ENCODE measurements at places on chromosomes 12 and 14.

DNA sequence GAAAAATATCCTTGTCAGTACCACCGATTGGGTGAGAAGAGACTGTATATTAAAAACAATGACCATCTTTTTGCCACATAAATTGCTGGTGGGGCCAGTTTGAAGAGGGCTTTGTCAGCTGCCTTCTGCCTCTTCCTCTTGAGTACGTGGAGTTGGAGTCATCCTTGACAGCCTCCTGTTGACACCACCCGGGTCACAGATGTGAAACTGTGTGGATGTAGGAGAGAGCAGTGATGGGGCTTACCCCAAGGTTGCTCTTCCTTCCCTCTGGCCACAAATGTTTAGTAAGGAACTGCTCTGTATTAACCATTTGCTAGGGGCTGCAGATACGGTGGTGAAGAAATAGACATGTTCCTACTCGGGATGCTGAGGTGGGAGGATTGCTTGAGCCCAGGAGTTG is 12.2 kb downstream of the PTPN11 start:
- DNase-seq = no peak

DNA sequence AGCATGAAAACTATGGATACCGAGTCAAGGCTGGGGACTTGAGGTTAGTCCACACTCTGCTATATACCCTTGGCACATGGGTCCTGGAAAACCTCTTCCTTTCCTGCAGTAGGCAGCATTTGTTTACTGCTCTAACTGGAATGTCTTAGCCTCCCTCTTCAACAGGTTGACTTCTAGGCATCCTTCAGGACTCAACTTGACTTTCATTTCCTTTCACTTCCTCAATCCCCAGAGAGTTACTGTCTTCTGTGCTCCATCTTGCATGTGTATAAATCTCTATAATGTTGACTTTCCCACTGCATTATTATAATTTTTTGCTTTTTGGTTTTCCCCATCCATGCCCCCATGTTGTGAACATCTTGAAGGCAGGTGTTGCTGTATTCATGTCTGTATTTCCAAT is 107.9 kb downstream of the VRK1 start:
- no peak for DNase-seq

DNA sequence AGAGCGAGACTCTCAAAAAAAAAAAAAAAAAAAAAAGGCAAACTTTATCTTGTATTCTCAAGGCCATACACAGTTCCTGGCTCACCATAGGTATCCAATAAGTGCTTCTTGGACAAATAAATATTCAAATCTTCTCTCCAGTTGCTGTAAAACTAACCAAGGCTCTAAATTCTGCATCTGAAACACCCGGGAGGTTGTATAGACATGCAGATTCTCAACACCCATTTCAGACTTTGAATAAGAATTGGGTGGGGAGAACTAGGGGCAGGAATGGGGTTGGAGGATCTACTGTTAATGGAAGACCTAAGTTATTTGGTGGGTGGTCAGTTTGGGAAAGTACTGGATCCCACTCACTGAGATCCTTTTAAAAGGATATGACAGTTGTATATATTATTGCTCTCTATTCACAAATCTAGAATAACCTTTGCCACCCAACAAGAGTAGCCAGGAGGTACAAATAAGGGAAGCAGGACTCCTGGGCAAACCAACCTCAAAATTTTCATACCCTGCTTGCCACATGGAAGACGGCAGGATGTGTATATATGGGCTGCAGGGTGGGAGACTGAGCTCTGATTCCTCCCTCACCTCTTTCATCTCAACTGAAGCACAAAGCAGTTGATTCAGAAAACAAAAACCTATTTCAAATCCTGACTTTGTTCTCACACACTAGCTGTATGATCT is 879 bp downstream of the GDF3 start:
- no peak for DNase-seq

- DNase-seq = no peak
Measured at GRCh38 chr12:124088217-124088907, 115.3 kb downstream of the ZNF664 start.

GRCh38 chr14:22544881-22545420 is 44.1 kb downstream of the DAD1 start:
- no peak for DNase-seq

GRCh38 chr14:77103475-77103874 is 5.4 kb downstream of the CIPC start:
- DNase-seq = no peak

GRCh38 chr14:97277711-97278110 is 480.5 kb downstream of the VRK1 start:
- no peak for DNase-seq

- DNase-seq = no peak
Measured at GRCh38 chr12:57157588-57158173, 10.3 kb upstream of the LRP1-AS start.

GRCh38 chr12:132723015-132723763 is 12.5 kb downstream of the PGAM5 start:
- DNase-seq = no peak

DNA sequence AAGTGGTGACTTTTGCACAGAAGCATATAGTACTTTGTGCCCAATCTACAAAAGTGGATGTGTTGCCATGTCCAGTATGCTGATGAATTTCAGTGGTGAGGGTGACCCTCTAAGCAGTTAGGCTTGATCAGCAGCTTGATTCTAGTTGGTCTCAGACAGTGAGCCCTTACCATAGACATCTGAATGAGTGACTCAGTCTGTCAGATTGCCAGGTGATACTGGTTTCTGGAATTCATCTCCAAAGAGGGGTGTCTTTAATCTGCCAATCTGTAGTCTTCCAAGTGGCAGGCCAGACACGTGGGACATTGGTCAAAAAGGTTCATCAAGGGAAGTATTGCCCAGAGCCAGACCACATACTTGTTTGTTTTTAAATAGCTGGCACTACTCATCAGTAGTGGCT is 187.4 kb upstream of the SLC16A7 start:
- DNase-seq = peak; percentile 41

DNA sequence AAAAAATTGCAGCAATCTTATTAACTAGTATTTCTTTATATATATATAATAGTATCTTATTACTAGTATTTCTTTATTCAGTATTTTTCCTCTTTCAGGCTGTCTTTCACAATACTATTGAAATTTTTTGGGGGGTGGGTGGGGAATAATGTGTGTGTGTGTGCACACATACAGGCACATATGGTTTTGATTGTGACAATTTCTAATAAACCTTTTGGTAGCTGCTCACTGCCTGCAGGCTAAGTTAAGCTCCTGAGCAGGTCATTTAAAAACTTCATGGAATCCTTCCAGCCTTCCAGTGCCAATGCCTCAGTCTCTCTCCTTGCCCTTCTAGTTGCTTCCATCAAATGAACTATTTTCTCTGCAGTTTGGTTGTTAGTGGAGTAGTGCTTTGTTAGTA is 490.1 kb downstream of the PCNX1 start:
- DNase-seq = peak; percentile 24

DNA sequence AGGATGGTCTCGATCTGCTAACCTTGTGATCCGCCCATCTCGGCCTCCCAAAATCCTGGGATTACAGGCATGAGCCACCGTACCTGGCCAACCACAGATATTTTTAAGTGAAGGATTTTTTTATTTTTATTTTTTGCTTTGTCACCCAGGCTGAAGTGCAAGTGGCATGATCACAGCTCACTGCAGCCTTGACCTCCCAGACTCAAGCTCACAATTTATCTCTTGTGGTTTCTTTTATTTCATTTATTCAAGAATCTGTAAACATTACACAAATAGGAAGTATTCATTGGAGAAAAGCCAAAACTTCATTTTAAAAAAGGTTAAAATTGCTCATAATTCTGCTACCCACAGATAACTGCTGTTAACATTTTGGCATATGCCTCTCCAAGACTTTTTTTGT is 13.3 kb downstream of the MOAP1 start:
- no peak for DNase-seq

- no peak for DNase-seq
Measured at GRCh38 chr14:85239791-85240190, 290.2 kb upstream of the FLRT2 start.

- no peak for DNase-seq
Measured at GRCh38 chr12:122955156-122955555, 11.1 kb downstream of the ABCB9 start.

DNA sequence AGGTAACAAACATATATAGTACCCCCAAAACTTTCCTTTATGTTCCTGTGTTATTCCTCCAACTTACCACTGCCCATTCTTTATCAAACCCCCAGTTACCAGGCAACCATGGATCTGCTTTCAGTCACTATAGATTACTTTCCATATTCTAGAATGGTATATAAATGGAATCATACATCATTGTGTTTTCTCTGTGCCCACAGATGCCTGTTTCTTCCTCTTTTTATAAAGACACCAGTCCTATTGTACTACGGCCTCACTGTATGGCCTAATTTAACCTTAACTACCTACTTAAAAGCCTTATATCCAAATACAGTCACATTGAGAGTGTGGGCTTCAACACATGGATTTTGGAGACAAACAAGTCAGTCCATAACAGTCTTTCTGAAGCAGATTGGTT is 2.6 kb downstream of the TAS2R14 start:
- no peak for DNase-seq
